Stimulated activated CD4-positive, alpha-beta T cell treated with anti-CD3 and anti-CD28 coated beads, Interleukin-1b, Interleukin-23, amount 100 ng/mL, for 4 hours (primary cell): ENCODE measurements at places on chromosomes 3 and 15.
A peak's percentile ranks its signal among the peaks of the same experiment; 100 is the strongest.

DNA sequence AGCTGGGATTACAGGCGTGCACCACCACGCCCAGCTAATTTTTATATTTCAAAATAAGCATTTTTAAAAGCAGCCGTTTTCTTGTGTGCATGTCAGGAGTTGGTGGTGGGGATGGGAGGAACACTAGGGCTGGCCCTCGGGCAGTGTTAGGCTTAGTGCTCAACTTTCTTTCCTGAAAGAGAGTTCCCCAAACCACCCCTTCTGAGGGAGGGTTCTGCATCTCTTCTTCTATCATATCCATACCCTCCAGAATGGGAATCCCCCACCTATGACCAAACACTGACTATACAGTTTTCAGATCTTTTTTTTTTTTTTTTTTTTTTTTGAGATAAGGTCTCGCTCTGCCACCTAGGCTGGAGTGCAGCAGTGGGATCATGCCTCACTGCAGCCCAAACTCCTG is 12.5 kb downstream of the PFKFB4 start:
- no peak for DNase-seq

GRCh38 chr3:150739877-150740645 is 22.9 kb downstream of the SIAH2 start:
- DNase-seq: no peak

DNA sequence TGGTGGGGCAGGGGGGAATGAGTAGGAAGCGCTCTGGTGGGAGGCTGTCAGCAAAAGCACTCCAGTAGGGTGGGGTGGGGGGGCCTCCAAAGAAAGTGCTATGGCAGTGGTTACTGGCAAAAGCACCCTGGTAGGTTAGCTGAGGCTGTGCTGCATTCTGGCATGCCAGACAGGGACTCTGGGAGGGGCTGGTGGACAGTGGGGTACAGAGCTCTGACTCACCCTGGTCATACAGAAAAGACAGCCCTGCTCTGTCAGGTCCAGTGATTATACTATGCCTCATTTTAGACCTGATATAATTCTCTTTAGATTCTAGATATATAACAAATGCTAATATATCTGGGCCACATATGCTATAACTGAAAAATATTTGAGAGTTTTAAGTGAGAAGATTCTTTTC is 82.8 kb upstream of the CPNE4 start:
- DNase-seq: no peak

GRCh38 chr3:73411993-73412392 is 212.7 kb downstream of the PDZRN3 start:
- no peak for DNase-seq

DNA sequence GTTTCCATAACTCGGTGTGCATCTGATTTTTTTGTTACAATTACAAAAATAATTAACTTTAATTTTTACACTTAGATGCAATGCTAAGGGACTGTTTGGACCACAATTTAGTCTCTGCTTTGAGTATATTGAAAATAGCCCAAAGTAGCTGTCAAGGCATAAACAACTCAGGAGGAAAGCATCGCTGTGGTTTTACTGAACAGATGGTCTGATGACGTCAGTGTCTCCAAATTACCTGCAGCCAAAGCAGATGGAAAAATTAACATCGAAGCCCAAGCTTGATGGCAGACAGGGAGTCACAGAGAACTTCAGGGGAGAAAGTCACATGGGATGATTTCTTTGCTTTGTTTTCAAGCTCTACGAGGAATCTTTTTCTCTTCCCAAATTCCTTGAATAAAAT is 83.1 kb upstream of the PLCL2 start:
- no peak for DNase-seq

DNA sequence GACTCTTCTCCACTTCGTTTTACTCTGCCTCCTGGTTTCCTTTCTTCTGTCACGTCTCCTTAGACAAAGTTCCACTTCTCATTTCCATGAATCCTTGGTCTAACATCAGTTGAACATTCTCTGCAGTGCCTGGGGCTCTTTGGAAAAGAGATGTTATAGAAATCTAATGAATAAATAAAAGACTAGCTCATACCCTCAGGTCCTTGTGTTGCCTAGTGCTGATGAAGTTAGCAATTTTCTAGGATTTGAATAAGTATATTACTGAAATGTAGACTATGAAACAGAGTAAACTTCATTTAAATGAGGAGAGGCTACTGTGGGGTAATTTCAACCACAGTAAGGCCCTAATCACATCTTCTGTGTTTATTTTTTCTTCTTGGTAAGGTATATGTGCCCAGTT is 146.9 kb upstream of the CADPS start:
- no peak for DNase-seq

GRCh38 chr3:193342551-193342950 is 36.0 kb downstream of the ATP13A5 start:
- DNase-seq: no peak

- no peak for DNase-seq
Measured at GRCh38 chr3:133835418-133835743, 29.8 kb downstream of the SRPRB start.

DNA sequence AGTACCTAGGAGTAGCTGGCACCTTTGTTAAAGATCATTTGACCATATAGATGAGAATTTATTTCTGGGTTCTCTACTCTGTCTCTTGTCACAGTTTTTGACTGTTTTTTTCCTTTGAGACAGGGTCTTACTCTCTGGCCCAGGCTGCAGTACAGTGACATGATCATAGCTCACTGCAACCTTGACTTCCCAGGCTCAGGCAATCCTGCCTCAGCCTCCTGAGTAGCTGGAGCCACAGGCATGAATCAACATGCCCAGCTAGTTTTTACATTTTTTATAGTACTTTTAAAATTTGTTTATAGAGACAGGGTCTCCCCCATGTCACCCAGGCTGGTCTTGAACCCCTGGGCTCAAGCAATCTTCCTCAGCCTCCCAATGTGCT is 45.0 kb downstream of the BCL2L10 start:
- no peak for DNase-seq

DNA sequence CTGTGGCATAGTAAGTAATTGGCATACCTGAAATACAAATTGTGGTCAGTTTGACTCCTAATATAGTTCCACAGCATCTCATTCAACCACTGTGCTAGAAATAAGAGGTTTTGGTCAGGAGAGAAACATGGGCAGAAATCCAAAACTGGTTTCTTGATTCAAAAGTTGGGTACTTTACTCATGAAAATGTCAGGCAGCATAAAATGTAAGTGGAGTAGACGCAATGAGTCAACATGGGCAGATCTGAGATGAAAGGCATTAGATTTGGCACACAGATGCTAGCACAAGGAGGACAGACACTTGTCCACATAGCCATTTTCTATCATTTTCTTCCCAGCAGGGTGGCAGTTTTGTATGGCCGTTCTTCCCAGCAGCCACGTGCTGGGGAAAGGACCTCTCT is 255.8 kb upstream of the CDIN1 start:
- DNase-seq: no peak

GRCh38 chr15:31905054-31905453 is 125.3 kb upstream of the CHRNA7 start:
- DNase-seq: no peak

- no peak for DNase-seq
Measured at GRCh38 chr15:100043068-100043641, 298.6 kb downstream of the ADAMTS17 start.

- DNase-seq: no peak
Measured at GRCh38 chr15:39642011-39642640, 61.2 kb downstream of the THBS1 start.

DNA sequence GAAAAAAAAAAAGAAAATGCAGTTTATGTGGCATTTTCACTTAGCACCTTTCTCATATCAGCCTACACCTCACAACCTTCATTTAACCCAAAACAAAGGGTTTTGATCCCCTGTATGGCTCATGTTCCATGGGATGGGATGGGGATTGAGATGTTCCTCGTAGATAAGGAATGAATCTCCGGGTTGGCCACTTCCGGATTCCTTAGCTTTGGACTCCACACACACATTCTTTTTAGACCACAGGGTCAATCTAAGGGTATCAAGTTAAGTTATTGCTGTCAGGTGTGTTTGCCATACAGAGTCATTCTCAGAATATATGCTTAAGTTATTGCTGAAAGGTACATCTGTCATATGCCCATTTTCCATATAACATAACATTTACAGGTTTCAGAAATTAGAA is 301.4 kb upstream of the TGFBR2 start:
- no peak for DNase-seq

DNA sequence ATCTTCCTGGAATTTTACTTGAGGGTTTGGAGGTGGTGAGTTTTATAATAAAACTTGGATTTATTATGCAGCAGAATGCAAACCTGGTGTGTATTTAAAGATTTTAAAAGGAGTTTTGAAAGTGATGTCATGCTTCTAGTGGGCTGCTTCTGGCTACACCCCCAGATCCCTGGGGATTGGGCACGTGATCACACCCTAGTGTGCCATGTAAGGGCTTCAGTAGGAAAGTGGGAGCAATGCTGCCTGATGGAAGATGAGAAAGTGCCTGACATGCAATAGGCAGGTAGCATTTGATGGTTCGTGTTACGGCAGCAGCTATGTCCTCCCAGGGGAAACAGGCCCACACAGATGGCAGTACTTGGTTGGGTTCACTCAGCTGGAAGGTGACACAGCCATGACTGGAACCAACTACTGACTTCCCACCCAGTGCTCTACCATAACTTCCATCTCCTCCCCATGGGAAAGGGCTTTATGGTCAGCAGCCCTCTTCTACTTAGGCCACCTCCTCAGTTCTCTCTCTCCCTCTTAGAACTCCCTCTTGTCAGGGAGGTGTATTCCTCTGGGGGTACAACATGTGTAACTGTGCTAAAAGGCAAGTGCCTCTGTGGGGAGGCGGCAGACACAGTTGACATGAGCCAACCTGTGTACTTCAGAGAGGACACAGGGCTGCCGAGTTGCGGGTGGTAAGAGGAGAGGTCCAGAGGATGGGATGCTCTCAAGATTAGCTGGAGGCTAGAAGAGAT is 5.6 kb downstream of the ITPKA start:
- DNase-seq: no peak

DNA sequence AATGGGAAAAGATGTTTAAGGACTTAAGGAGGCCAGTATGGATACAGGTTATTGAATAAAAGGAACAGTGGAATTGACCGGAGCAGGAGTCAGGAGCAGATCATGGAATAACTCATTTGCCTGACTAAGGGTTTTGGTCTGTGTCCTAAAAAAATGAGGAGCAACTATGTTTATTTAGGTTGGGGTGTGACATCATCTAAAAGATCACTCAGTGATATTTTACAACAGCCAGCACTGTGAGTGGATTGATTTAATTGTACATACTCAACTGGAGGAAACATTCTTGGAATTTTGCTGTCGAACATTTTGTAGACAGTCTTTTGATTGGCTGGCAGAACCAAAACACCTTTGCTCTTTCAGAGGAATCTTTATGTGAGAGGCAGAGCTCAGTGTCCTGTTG is 348.6 kb upstream of the CDIN1 start:
- DNase-seq: no peak

DNA sequence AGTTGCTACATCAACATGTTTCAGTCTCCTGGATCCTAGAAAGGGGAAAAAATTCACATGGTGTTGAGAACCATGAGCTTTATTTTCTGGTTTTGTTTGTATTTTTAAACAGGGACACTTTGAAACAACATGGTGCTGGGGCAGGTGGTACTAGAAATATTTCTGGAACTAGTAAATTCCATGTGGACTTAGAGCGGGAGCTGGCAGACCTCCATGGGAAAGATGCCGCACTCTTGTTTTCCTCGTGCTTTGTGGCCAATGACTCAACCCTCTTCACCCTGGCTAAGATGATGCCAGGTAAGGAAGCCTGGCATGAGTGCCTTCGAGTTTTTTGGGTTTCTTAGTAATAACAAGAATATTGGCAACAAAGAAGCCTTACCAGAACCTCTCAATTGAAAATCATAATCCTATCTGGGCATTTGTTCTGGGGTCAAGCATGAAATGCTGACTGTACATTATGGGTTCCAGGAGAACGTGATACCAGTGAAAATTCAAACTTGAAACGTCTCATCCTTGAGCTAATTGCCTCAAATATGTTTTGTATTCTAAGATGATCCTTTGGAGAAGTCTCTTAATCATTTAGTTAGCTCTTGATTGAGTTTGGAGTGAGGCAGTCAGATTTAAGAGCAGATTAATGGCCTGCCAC is 7.9 kb downstream of the ALAS1 start:
- DNase-seq: no peak

GRCh38 chr15:51077221-51078153 is 17.2 kb downstream of the TNFAIP8L3 start:
- DNase-seq: peak; percentile 44
